Amniotic stem cell (primary cell): ENCODE measurements at places on chromosomes 4 and X.

- DNase-seq: no peak
Observed at GRCh38 chrX:39152106-39152649, 350.9 kb downstream of the MID1IP1 start.

DNA sequence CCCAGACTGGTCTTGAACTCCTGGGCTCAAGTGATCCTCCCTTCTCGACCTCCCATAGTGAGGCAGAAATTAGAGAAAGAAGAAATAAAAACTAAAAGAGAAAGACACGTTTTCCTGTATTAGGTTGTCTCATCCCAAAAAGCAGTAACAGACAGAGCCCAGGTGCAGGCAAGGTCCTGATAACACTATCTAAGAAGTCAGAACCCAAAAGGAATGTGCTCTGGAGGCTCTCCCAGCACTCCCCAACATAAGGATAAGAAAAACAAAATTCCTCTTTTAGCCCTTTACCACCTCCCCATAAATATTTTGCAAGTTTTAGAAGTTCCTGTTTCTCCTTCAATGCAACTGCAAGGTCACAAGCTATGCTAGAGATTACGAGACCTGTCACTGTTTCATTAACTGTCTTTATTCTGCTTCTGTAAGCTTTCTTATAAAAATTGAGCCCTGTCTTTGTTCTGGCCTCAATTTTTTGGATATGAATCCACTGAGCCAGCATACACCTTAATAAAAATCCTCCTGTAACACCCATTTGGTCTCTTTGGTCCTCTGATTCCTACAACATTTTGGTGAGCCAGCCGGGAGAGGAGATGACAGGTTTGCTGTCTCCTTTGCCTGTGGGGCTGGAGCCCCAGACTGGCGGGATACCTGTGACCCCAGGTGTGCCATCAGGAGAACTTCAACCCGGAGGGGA is 25.9 kb downstream of the LIAS start:
- no peak for DNase-seq

DNA sequence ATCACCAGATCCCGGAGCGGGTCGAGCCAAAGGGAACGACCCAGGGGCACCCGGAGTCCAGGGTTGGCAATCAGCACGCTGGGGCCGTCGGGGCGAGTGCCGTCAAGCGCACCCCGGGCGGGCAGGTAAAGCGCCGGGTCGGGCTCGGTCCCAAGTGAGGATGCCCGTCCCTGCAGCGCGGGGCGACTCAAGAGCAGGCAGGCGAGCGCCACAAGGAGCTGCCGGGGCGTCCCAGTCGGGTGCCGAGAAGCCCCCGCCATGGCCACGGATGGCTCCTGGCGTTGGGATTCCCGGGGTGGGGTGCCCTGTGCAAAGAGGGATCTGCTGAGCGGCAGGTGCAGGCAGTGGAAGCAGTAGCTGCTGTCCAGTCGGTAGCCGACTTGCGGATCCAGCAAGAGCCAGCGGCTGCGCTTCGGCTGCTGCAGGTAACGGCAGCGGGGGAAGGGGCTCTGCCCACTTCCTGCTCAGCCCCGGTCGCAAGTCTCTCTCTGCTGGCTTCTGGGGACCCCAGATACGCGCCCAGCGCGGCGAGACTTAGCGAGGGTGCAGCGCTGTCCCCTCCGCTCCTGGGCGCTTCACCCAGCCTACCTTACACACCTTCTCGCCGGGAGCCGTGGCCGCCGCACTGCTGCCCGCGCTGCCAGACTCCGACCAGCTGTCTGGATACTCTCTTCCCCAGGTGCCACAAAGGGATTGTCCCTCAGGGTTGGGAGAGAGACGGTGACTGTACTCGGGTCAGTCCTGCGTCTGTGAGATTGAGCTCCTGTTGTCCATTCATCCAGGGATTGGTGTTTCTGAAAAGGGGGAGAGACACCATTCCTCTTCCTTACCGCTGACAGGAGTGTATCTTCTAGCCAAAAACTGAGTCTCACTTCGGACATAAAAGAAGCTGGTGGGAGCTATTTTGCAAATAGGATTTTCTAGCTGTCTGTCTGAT is at the start of gene FREM3:
Gene FREM3 (minus strand): TSS at position 260 of the 937 bp plus-strand sequence. CDS start 0 bp downstream, at position 260.
- DNase-seq: no peak

GRCh38 chr4:37008199-37008598 is 236.3 kb upstream of the NWD2 start:
- no peak for DNase-seq

DNA sequence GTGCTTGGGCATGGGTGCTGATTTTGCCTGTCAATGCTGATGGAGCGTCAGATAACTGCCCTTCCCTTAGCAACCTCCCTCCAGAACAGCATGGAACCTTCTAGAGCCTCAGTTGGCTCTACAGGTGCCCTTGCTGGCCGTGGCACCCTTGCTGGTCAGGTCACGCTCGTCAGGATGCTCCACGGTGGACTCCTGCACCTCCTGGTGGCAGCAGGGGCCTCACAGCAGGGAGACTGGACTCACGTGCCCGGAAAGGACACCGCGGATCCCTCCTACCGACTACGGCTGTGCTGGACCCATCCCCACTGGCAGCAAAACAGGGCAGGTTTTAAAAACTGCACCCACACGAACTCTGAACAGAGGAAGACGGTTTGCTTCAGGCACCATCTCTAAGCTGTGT is 82.1 kb upstream of the AFAP1 start:
- DNase-seq: no peak

- no peak for DNase-seq
Observed at GRCh38 chr4:47675806-47676205, 162.1 kb downstream of the CORIN start.

- DNase-seq: no peak
Observed at GRCh38 chr4:6076391-6076790, 58.2 kb upstream of the C4orf50 start.

DNA sequence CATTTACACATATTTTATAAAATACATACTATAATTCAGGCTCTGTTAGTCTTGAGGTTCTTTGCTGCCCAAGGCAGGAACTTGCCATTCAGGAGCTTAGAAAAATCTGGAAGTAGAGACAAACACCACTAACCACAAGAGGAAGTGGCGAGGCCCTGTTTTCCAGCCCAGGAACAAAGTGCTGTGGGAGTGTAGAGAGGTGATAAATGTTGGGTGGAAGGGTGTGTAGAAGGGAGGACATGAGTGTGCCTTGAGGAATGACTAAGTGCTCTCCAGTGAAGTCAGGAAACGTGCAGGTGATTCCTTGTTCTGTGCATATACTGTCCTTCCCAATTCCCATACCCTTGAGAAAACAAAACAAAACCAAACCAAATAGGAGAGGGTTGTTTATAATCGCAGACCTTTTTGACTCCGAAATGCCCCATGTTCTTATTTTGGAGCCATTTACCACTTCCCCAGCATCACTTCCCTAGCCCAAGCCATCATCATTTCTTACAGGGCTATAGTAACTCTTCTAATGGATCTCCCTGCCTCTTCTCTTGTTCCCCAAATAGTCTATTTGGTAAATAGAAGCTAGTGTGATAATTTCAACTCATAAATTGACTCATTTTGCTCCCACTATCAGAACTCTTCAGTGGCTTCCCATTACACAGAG is 83.2 kb downstream of the GPAT3 start:
- DNase-seq: no peak

- no peak for DNase-seq
Observed at GRCh38 chrX:37993176-37993575, 13.2 kb upstream of the SYTL5 start.

- peak; percentile 80 for DNase-seq
Observed at GRCh38 chr4:84966382-84967242, at the start of gene WDFY3. TSS of gene WDFY3 (minus strand) at chr4:84966690. CDS start at chr4:84860591, 106,099 bp downstream.

- DNase-seq: no peak
Observed at GRCh38 chrX:15567886-15568616, 32.7 kb downstream of the ACE2 start.

DNA sequence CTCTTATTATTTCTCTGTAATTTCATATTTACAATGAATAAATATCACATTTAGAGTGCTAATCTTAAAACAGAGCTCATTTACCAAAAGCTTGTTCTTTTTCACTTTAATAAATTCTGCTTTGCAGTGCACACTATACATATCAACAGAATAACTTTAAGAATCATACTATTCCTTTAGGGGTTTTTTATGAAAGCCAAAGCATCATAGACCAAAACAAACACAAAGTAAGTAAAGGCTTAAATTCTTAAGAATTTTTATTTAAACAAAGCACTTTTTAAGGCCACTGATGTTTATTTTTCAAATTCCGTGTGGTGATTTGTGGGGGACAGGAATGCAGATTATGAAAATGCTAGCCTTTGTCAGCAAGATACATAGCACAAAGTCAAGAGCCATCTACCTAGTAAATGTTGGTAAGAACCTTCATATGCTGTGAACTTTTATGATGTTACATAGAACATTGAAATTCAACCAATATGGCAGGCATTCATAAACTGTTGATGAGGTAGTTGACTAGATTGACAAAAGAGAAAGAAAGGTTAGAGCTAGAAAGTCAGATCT is 17.8 kb downstream of the TIGD2 start:
- DNase-seq: no peak

DNA sequence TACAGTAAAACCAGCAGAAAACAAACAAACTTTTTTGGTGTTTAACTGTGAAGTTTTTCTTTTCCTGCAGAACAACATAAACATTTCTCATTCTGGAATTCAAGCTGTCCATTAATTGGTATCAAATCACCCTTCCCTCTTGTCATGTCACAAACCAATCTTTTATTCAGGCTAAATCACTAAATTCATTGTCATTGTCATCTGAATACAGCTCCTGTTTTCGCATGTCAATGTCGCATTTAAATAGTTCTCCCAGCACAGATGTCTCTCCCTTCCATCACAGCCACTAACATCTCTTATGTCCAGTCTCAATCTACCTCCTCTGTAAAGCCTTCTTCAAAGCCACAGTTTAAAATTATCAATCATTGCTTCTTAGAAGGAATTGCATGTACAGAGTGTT is 192.1 kb upstream of the PCDH10 start:
- no peak for DNase-seq

- no peak for DNase-seq
Observed at GRCh38 chr4:185278716-185279115, 69.3 kb downstream of the SNX25 start.

DNA sequence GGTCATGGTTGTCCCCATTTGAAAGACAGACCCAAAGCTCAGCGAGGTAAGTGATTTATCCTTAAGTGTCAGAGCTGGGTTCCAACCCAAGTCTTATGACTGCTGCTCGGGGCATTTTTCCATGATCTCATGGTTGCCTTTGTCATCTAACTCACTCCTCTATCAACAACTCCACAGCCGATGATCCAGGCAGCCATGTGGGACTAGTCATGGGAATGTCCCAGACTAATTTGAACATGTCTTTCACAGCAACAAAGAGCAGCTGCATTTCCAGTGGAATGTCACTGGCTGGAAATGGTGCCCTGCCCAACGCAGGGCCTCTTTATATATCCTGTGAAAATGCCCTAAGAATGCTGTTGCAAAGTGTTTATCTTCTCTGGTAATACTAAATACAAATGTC is 284.8 kb upstream of the PPARGC1A start:
- DNase-seq: no peak

GRCh38 chrX:102715967-102716366 is 3.7 kb downstream of the GPRASP2 start:
- no peak for DNase-seq

DNA sequence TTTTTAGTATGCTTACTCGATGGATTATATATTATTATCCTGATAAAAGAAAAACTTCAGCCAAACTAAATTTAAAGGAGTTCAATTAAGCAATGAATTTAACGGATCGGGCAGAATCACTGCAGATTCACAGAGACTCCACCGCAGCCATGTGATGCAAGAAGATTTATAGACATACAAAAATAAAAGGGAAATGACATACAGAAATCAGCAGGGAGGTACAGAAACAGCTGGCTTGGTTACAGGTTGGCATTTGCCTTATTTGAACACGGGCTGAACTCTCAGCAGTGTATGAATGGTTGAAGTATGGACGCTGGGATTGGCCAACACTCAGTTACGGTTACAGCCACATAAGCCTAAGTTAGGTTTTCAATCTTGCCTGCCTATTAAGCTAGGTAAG is 35.4 kb upstream of the DHRSX start:
- no peak for DNase-seq

DNA sequence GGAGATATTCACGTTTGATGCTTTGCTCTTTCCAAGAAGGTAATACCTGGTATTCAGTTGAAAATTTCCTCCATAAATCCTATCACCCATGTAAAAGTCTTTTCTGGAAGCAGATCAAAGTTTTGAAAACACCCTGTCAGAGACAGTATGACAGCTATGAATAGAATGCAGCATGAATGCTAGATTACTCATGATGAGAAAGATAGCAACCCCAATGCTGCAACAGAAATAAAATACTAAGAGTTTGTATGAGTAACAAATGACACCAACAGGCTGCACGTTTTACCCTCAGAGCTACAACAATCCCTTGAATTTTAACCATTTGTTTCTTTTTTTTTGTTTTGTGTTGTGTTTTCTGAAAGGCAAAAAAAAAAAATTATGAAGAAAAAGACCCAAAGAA is 108.6 kb downstream of the ARHGAP6 start:
- peak; percentile 7 for DNase-seq

DNA sequence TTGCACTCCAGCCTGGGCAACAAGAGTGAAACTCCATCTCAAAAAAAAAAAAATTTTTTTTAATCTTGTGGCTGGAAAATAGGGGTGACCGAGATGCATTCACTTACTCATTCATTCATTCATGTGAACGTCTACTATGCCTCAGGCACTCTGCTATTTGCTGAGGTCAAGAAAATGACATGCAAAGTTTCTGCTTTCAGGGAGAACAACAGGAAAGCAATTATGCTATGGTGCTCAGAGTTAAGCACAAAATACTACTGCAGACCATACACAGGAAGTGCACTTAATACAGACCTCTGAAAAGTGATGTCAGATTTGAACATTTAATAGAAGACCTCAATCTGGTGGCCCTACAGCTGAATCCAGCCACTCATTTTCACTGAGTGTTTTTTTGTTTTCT is 59.6 kb upstream of the DUSP21 start:
- DNase-seq: no peak

DNA sequence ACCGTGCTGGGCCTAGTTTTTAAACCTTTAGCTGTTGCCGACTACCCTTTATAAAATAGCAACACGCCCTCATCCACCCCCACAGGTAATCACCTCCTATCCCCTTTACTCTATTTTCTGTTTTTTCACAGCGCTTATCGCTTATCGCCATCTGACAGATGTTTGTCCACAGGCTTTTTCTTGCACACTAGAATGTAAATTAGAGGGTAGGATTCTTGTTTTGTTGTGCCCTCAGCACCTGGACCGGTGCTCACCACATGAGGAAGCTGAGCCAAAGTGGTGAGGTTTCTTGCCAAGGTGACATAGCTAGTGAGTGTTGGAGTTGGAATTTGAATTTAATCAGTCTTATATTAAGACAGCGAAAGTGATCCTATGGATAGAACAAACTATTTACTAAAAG is 2.9 kb upstream of the RBBP7 start:
- no peak for DNase-seq
